ENCODE measurements at places on chromosomes 5 and 9. TPM values are rescaled to one million over a fixed set of nuclear protein-coding genes. Genes with fewer than 3 reads are reported as not detected.

- no peak for DNase-seq
Measured at GRCh38 chr5:106314221-106314824, 1356.4 kb downstream of the EFNA5 start.

DNA sequence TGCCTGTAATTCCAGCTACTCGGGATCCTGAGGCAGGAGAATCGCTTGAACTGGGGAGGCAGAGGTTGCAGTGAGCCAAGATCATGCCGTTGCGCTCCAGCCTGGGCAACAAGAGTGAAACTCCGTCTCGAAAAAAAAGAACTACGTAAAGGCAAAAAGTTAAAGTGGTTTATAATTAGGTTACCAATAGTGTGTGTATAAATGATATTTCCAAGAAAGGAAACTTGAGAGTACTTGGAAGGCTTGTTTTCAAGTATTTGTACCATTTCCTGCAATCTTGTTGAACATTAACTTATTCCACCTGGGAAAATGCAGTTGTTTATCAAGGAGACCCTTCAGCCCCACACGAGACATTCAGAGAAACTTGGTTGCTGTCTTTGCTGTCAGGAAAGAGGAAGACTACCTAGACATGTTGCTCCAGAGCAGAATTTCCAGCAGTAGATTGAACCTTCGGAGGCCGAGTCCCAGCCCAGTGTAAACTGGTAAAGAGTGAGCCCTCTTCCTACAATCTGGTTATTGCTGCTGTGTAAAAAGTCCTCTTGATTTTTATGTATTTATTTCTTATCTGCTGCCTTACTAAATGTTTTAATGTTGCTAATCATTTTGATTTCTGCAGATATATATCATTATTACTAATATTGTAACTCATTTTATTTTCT lies 30.1 kb downstream of the STXBP1 start:
- DNase-seq: no peak

- peak; percentile 63 for DNase-seq
Measured at GRCh38 chr9:121783521-121784507, 132.4 kb downstream of the DAB2IP start.

GRCh38 chr9:125558453-125559092 lies 148.4 kb downstream of the MAPKAP1 start:
- DNase-seq: peak; percentile 89

GRCh38 chr5:150700246-150700593 lies 642 bp downstream of the RBM22 start:
- DNase-seq: no peak

- no peak for DNase-seq
Measured at GRCh38 chr9:12843735-12844134, 68.9 kb downstream of the LURAP1L start.

GRCh38 chr5:4188704-4189103 lies 593.1 kb downstream of the IRX1 start:
- no peak for DNase-seq

FLT4 gene
- total RNA-seq: 17.3 TPM
